ENCODE measurements at places on chromosomes 1 and 21.

GRCh38 chr1:218025454-218025853 is 259.6 kb upstream of the RRP15 start:
- DNase-seq: no peak

DNA sequence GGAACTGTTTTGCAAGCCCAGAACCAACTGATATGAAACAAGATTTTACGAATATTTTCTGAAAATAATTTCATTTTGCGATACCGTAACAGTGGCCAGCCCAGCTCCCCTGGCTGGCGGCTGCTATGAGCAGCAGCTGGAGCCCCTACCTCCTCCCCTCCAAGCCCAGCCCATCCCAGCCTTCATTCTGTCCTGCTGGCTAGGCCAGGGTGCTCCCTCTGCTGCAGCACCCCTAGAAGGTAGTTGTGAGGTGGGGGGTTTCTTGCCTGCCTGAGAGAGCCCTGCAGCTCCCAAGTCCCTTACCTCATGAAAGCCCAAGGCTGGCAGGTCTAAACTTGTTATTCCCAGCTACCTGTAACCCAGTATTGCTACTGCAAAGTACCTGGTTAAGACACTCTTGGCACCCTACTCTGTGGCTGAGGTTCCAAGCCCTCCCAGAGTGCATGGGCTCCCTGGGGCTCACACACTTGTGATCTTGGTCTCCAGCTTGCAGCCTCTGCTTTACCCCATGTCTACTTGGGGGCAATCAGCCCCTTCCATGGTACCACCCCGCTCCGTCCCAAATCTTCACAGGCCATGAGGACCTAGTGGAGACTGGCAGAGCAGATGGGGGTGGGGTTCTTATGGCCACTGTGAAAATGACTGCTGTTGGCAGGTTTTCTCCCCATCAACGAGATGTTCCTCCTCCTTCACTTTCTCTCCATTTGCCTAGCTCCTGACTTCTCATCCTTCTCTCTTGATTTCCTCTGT is 239.8 kb downstream of the TRABD2B start:
- no peak for DNase-seq

DNA sequence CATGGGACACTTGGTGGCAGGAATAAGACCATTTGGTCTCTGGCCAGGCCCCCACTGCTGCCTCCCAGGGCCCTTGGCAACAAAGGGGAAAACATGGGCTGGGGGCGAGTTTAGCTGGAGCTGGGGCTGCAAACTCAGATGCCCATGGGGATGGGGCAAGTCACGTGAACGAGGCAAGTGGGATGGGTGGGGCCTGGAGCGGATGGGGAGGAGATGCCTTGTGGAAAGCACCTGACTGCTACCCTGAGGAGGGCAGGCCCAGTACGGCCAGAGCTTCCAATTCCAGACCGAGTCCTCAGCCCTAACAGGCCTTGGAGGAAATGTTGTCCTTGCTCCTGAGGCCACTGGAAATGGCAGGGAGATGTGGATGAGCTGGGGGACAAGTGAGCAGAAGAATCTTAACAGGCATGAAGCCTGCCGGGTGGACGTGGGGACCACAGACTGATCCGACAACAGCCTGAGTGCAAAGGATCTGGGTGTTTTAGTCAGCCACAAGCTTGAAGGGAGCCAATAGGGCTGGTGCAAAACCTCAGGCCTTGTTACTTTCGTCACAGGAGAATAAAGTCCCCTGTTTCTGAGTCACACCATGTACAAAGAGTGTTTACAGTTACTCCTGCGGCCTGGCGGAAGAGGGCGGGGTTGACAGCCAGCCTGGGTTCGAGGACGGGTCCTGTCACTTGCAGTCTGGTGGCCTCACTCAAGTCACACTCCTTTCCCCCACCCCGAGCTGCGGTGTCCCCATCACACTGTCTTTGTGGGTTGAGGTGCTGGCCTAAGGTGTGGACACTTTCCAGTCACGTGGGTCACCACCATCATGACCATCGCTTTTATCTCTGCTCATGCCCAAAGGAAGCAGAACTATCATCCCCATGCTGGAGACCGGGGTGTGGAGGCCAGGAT is 19.1 kb downstream of the RUNX3 start:
- peak; percentile 77 for DNase-seq

DNA sequence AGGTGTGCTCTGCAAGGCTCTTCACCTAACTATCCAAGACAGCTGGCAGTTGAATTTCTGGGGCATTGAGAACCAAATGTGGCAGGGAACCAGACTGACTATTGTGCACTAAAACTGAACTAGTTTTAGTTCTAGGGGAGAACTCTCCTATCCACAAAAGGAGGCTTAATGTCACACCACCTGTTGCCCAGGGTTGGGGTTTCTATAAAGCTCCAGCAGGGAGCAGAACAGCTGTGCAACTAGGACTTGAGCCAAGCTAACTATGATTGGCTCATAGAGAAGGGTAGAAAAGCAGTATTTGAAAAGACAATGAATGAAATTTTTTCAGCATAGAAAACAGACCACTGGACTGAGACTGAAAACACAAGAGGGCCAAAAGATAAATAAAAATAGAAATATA is 53.3 kb upstream of the FGGY start:
- DNase-seq: no peak

DNA sequence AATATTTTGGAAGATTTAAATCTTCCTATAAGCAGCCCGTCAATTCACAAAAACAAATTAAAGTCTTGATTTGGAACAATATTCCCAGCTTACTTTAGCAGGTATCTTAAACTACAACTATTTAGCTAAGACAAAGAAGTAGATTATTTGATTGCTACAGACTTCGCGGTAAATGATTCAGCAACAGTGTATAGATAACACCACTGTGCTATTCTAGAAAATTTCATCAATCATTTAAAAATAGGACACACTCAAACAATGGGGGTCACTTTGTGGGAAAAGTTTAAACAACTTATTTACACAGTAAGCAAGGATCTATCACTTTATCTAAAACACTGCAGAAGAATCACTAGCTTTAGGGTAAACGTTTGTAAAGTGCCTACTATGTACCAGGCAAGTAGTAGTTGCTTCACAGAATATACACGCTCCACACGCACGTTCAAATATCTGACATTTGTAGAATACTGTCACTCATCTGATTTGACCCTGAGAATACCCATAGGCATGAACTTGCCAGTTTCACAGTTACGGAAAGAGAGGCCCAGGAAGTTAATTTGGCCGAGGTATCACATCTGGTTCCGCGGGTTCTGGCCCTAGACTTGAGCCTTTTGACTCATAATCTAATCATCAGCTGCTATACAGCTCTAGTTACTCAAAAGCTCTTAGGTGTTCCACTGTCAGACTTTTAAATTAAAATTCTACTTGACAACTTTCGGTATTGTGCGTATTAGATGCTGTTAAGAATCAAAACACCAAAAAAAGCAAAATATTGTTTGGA is 876 bp downstream of the DENND2C start:
- no peak for DNase-seq

DNA sequence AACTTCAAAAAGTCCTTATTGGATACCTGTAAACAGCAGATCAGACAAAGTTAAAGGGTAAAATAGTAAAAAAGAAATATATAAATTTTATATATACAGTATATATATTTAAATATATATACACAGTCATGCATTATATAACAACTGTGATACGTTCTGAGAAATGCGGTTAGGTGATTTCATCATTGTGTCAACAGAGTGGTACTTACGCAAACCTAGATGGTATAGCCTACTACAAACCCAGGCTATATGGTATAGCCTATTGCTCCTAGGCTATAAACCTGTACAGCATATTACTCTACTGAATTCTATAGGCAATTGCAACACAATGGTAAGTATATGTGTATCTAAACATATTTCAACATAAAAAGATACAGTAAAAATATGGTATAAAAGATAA is 222.7 kb downstream of the NUF2 start:
- DNase-seq: no peak

DNA sequence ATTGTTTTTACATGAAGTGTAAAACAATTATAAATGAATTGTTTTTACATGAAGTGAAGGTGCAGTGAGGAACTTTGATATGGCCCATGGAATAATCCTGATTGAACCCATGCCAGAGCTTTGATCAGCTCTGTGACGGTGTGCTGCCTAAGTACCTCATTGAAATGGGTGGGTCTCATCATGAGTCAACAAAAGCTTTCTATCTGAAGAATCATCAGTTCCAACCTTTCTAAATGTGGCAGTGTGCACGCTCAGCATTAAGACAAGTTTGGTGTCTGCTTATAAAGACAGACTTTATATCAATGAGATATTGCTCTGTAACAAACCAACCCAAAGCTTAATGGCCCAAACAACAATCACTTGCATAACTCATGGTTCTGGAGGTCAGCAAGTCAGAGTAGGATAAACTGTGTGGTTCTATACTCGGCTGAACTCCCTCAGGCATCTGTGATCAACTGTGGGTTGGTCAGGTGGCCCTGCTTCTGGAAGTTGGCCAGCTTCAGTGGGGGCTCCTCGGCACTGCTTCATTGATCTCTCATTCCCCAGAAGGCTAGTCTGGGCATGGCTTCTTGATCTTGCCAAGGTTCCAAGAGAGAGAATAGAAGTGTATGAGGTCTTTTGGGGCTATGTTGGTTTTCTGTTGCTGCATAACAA is 258.0 kb downstream of the LTN1 start:
- no peak for DNase-seq

- no peak for DNase-seq
These were observed 7.7 kb upstream of the PSMD4 start for GRCh38 chr1:151246786-151247185.

DNA sequence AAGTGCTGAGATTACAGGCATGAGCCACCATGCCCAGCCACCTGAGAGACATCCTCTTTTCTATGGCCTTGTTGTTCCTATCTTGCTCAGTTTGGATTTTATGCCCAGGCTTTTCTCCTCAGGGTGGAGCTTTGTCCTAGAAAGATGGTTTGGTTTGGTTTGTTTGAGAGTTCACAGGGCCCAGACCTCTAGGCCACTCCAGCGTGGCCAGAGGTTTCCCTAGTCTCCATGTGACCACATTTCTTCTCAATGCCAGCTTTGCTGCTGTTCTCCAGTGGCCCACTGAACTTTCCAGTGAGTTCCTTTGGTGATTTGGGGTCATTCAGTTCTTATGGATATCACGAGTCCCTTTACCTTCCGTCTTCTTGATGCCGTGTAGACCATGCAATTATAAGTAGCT is 92.6 kb upstream of the SERBP1 start:
- no peak for DNase-seq

- DNase-seq: peak; percentile 63
These were observed 23.2 kb upstream of the ZNF648 start for GRCh38 chr1:182084487-182085316.

- DNase-seq: no peak
These were observed 60.1 kb upstream of the PTCH2 start for GRCh38 chr1:44903011-44903680.

DNA sequence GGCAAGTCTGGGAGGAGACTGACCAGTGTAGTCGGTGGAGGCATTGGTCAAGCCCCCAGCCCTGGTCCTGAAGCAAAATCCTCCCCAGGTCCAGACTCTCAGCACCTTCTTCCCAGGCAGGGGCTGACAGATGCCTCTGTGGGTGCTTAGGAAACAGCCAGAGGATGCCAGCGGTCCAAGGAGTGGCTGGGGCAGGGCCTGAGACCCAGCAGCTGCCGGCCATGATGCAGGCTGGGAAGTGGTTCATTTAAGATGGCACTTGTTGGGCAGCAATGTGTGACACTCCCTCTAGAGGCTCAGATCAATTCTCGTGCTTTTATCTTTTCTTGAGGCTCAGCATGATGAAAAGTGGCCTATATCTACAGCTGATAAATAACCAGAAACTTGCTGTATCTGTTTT is 165.0 kb upstream of the VAMP3 start:
- DNase-seq: no peak

Data from effector memory CD4-positive, alpha-beta T cell (primary cell).